Activated T-helper 1 cell treated with anti-CD3 and anti-CD28 coated beads, Interleukin-2, amount 50 U/mL, for 16 hours (primary cell): ENCODE measurements at places on chromosomes 2 and 18.

GRCh38 chr2:232278534-232278933 is 100.0 kb upstream of the ALPP start:
- DNase-seq: no peak

- no peak for DNase-seq
Measured at GRCh38 chr2:134087371-134087921, 166.4 kb upstream of the MGAT5 start.

GRCh38 chr2:182101263-182101662 is 115.6 kb downstream of the PPP1R1C start:
- no peak for DNase-seq

DNA sequence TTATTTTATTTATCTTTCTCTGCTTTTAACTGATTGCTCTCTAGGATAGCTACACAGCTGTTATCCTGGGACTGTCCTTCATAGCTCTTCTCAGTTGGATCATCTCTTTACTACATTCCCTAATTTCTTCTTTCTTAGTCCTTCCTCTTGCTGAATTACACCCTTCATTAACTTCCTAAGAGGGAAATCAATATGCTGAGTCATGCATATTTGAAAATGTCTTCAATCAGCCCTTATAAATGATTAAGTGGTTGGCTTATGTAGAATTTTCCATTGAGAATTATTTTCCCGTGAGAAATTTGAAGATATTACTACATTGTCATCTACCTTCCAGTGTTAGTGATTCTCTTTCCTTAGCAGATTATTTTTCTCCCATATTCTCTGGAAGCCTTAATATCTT is 214.2 kb downstream of the SOCS6 start:
- no peak for DNase-seq

DNA sequence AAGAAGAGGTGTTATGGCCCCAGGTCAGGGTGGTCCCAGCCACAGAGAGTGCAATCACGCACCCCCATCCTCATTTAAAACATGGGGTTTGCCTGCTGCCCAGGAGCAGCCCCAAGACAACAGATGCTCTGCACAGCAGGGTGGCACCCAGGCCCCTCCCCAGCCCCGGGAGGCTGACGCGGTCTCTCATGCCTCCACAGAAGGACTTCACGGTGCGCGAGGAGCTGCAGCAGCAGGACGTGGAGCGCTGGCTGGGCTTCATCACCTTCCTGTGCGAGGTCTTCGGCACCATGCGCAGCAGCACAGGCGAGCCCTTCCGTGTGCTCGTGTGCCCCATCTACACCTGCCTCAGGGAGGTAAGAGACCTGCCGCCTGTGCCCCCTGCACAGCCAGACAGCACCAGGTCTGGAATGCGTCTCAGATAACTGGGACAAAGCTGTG is 133.7 kb downstream of the SMAD7 start:
- DNase-seq: no peak

GRCh38 chr2:74571058-74571457 is 16.5 kb downstream of the DOK1 start:
- DNase-seq: no peak

DNA sequence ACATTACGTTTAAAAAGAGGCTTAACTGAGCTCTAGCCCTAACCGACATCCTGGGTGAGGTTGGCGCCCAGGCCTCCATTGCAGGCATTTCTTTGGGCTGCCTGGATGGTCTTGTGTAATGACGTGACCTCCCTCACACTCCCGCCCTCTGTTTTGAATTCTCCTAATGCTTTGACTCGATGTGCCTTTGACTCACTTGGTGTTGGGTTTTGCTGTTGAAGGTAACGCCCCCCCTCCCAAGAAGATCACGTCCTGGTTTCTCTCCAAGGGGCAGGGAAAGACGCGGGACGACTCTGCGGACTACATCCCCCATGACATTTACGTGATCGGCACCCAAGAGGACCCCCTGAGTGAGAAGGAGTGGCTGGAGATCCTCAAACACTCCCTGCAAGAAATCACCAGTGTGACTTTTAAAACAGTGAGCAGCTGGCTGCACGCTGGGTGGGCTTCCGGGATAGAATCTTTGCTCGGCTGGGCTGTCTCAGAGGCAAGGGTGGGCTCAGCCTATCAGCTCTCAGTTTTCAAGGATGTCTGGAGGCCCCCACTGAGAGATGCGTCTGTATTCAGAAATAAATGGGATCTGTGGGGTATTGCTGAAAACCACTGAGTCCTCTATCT is 87.9 kb upstream of the ATG16L1 start:
- DNase-seq: no peak
